NB4 (cell line): ENCODE measurements at places on chromosomes 3 and 15.
A peak's percentile ranks its signal among the peaks of the same experiment; 100 is the strongest.

DNA sequence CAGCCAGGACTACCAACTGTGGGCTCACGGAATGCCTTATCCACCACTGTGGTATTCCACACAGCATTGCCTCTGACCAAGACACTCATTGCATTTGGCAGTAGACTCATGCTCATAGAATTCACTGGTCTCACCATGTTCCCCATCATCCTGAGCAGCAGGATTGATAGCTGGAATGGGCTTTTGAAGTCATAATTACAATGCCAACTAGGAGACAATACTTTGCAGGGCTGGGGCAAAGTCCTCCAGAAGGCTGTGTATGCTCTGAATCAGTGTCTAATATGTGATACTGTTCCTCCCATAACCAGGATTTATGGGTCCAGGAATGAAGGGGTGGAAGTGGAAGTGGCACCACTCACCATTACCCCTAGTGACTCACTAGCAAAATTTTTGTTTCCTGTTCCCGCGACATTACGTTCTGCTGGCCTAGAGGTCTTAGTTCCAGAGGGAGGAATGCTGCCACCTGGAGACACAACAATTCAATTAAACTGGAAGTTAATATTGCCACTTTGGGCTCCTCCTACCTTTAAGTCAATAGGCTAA, 58.6 kb upstream of the CCDC80 start:
- no peak for DNase-seq

DNA sequence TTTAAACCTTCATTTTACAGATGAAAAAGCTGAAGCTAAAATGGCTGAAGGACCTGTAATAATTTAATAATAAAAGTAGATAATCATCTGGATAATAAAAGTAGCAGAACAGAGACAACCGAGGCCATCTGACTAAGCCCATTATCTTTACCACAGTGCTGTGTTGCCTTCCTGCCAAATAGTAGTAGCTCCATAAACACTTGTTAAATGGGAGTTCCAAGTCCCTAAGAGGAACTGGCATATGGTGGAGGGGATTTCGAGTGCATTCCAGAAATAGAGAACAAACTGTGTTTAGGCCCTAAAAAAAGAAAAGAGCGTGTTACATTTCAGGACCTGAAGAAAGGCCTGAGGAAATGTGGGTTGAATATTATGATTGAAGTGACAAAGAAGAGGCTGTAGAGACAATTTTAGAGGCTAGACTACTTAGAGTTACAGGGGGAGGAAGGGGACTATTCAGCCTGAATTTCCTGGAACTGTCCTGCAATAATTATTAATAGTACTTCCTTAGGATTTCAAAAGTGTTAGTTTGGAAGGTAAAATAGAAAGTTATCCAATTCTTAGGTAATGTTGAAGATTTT, 424.3 kb downstream of the ROBO2 start:
- no peak for DNase-seq

- DNase-seq: no peak
These were observed 8.7 kb upstream of the CPA3 start for GRCh38 chr3:148856384-148856783.

DNA sequence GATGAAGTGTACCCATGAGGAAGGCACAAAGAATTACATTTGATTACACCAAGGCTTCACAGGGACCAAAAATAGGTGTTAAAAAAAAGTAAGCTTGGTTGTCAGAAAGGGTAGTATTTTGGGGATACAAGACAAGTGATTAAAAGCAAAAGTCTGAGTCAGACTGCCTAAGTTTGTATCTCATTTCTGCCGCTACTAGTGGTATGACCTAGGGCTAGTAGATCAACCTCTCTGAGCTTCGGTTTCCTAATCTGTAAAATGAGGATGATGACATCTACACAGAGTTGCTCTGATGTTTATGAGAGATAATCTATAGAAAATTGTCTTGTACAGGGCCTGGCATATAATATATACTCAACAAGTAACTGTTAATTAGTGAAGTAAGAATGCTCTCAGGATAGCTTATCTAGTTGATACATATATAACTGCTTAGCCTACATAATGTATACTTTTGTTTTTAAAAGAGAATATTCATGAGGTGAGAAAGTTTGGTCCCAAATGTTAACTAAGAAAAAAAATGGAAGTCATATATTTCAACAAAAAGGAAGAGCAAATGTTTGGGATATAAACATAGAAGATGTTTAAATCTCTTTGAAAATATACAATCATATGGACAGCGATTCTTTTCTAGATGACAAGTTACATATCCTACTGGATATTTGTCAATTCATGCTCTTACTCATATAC, 163.0 kb upstream of the SLC2A2 start:
- DNase-seq: no peak

DNA sequence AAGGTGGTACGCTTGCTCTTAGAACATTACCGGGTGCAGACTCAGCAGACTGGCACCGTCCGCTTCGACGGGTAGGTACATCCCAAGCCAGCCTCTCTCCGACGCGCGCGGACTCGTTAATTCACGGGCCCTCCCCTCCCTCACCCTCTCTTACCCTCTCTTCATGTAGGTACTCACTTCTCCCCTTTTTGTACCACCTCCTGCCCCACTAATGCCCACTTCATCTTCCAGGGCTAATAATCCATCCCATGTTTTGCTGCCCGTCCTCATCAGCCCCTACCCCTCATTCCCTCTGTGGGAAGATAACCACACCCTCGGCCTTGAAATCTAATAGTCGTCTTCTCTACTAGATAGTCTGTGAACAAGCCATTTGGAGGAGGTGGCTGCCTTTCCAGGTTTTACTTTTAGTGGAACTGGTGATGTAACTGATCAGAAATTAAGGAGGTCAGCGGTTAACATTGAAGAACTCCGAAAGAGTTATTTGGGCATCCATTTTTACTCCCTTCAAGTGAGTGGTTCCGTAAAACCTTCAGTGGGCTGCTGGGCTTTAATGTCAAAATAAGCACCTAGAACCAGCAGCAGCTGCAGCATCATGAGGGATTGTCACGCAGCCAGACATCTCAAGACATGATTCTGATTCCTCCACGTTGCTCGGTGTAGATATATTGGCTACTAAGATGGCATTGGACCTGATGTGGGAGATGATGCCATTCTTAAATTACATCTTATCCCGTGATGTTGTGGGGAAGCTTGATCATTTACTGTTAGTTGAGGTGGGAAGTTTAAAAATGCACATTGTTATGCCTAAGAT, 1.3 kb downstream of the FEM1B start:
- DNase-seq: peak; percentile 46

GRCh38 chr3:159149633-159150032, 347.8 kb downstream of the MFSD1 start:
- DNase-seq: no peak

DNA sequence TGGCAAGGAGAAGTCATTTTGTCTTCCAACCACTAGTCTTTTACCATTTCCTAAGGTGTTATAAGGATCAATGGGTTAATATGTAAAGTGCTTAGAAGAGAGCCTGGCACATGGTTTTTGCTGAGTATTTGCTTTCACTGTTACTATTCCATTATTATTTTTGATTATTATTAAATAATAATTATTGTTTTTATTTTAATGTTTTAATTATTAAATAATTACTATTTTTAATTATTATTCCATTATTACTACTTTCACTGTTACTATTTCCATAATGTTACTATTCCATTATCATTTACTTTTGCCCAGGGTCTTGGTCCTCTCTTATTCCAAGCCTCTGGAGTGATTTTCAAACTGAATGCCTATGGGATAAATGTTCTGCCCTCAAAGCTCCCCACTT, 48.5 kb downstream of the FSTL1 start:
- DNase-seq: no peak

DNA sequence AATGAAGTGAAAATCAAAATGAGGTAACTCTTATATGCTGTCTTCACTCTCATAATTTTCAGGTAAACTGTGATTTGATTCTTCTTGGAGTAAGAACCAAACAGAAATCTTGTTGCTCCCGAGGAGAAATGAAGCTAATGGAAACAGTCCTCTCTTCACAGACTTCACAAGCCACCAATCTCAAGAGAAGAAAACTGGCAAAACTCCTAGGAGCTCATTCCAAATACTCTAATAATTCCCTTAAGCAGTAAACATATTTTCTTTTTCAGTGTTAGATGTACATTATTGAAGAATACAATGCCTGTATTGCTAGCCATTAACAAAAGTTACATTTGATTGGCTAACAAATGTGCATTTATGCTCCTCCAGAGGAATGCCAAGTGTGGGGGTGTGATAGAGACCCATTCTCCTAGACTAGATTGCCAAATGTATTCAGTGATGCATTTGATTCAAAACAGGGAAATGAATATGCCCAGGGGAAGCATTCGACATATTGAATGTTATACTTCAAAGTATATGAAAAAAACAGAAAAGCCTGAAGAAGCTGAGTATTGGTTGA, 11.8 kb upstream of the RIOX2 start:
- DNase-seq: no peak

DNA sequence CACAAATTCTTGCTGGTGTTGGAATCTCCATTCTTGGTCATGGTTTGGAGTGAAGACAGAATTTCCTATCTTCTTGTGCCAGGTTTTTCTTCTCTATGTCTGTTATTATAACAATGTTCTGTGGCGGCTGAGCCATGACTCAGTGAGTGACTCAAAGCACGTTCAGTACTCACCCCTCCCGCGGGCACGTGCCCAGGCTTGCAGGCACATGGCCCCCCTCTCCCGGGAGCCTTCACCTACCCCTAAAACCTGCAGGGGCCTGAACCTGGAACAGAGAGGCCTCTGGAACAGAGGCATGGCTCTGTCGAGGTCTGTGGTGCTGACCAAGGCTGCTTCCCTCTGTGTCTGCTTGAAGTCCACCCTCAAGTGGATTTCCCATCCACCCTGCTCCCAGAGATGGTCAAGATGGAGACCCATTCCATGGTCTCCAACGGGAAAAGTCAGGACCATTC, 27.6 kb downstream of the PLXNB1 start:
- DNase-seq: peak; percentile 45

- no peak for DNase-seq
These were observed 2.3 kb downstream of the CYP8B1 start for GRCh38 chr3:42873221-42873982.

DNA sequence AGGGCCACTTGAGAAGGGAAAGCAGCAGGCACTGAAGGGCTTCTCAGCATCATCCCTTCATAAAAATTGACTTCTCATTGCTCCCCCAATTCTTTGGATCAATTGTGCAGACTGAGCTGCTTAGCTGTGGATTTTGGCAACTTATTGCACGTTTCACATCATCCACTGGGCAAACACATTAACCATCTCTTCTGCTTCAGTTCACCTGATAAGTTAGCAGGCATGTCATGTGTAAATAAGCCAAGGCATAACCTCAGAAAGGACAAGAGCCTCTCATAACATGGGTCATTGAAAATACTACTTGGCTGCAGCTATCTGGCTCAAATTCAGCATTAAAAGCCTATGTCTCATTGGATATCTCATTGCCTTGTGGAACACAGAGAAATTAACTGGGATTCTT, 366.5 kb downstream of the LRRC3B start:
- no peak for DNase-seq

DNA sequence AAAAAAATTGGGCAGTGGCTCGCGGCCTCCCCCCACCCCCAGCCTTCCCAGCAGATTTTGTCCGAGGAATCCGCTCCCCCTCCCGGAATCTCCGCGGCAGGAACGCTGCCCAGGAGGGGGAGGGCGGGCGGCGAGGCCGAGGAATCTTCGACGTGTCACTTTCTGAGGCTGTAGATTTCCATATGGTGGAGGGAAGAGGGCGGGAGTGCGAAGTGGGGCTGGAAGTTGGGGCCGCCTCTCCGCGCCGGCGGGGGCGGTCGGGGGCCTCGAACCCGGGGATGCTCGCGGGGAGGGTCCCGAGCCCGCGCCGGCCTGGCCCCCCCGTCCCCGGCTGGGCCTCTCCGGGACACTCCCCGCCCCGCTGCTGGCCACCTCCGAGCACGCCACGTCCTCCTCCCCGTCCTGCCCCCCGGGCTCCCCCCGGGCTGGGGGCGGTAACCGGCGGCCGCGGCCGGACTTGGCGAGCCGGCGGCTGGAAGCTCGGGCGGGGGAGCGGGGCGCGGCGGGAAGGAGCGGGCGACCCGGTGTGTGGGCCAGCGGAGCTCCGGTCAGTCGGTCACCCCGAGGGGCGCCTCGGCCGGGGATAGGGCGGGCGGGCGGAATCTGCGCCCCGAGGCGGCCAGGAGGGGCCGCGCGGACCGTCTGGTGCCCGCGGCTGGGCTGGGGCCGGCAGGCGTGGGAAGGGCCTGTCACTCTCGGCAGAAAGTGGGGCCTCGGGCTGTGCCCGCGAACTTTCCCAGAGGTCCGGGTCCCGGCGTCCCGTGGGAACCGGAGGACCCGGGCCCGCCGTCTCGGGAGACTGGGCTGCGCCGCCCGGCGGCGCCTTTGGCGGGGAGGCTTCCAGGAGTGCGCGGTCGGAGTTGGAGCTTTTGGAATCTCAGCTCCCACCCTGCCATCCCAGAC, 951 bp downstream of the FNDC3B start:
- DNase-seq: peak; percentile 70

- peak; percentile 93 for DNase-seq
These were observed 148.0 kb upstream of the TBL1XR1 start for GRCh38 chr3:177345049-177345972.

GRCh38 chr3:178672275-178672674, 136.0 kb downstream of the KCNMB2 start:
- no peak for DNase-seq

DNA sequence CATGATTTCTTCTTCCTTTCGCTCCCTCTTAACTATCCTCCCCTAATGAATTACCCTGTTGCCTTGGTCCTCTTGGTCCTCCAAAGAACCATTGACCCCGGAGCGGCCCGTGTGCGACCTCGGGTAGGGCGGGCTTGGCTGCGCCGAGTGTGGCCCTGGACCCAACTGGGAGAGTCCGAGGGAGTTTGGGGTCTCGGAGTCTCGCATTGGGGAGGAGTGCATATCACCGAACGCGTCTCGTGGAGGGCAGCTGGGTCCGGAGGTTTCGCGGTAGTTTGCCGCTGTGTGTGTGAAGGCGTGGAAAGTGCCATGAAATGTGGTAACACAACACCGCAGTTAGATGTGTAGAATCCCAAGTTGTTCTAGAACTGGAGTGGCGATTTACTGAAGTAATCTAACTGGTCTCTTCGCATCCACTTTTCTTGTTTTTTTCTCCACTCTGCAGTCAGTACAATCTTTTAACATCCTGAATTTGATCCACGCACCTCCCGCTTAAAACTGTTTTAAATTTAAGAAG, 363 bp downstream of the GTF2E1 start:
- DNase-seq: peak; percentile 58

DNA sequence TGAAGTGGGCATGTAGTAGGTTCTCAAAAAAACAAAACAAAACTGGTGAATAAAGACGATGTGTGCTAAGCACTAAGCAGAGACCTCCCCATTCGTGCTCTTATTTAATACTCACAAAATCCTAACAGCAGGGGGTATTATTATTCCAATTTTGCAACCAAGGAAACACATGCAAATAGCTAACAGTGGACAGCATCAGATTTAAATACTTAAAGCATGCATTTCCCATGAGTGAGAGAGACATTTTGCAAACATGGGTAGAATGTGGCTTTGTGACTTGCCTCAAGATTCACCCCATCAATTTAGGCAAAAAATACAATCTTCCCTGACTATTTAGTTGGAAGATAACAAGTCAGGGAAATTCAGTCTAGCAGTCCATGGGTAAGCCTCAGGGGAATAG, 946.2 kb upstream of the CFAP20DC start:
- no peak for DNase-seq

DNA sequence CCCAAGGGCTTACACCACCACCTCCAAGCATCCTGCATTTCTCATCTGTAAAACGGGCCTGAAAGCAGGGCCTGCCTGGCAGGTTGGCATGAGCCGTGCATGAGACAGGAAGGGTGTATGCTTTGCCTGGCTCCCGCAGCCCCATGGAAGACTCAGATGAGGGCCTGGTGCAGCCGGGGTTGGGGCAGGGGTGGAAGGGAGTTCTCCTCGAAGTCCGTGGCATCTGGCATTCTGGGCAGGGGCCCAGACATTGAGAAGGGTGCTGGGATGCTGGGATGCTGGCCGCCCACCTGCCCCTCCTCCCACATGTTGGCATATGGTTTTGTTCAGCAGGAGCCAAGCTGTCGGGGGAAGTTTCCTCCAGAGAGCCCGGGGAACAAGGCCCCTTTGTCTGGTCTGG, 13.0 kb upstream of the FBLN2 start:
- no peak for DNase-seq
